Astrocyte of the spinal cord (primary cell): ENCODE measurements at places on chromosomes 11 and 22.

GRCh38 chr11:58905721-58906547 lies 33.4 kb upstream of the GLYATL1 start:
- DNase-seq, result peak; percentile 92

GRCh38 chr11:112100462-112100861 lies 13.8 kb downstream of the SDHD start:
- DNase-seq, result peak; percentile 45

GRCh38 chr22:43376765-43377547 lies 33.8 kb upstream of the SCUBE1 start:
- DNase-seq, result no peak

DNA sequence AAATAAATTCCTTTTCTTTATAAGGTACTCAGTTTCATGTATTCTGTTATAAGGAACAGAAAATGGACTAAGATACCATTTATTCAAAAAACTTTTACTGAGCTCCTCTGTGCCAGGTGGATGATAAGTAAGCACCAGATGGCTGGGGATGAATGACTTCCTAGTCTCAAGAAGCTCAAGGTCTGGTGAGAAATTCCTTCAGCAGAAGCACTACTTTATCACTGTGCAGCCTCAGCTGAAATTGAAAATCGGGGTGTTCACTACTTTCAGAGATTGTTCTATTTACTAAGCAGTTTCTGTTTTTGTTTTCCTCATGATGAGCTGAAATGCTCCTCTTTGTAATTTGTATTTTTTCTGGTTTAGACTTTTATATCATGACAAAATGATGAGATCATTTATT lies 7.8 kb downstream of the LDHAL6A start:
- no peak for DNase-seq

DNA sequence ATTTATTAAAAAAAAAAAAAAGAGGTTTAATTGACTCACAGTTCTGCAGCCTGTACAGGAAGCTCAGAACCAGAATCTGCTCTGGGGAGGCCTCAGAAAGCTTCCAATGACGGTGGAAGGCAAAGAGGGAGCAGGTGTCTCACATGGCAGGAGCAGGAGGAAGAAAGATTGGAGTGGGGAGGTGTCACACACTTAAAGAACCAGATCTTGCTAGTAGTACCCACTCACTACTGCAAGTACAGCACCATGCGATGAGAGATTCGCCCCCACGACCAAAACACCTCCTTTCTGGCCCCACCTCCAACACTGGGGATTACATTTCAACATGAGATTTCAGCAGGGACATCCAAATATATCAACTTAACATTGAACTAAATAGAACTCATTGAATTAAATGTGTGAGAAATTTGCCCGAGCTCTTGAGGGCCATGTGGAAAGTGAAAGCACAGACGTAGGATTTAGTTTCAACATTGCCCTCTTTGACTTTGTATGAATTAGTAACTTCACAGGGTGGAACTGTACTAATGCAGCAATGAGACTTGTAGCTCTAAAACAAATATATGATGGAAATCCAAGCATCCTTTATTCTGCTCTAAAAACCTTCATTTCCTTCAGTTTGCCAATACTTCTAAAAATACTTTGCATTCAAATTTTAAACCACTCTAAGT lies 628.2 kb downstream of the FAM181B start:
- no peak for DNase-seq

DNA sequence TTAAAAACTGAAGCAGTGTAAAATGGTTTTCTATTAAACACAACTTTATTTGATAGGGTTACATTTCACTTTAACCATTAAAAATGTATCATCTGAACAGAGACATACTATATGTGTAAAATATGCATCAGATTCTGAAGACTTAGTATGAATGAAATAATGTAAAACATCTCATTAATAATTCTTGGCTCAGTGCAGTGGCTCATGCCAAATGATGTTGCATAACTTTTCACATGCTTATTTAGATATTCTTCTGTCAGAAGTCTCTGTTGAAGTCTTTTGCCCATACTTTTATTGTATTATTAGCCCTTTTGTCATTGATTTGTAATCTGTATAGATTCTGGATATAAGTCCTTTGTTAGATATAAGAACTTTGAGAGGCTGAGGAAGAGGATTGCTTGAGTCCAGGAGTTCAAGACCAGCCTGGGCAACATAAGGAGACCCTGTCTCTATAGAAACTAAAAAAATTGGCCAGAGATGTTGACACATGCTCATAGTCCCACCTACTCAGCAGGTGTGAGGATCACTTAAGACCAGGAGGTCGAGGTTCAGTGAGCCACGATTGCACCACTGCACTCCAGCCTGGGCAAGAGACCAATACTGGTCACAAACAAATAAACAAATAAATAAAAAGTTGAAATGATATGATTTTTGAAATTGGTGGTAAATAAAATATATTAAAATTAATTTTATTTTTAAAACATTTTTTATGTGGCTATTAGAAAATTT lies 73.8 kb upstream of the PARVA start:
- DNase-seq, result no peak

GRCh38 chr11:66017321-66017720 lies 5.5 kb downstream of the CST6 start:
- DNase-seq, result no peak

- DNase-seq, result no peak
Measured at GRCh38 chr11:87101956-87102580, 64.3 kb downstream of the TMEM135 start.

- no peak for DNase-seq
Measured at GRCh38 chr11:111115890-111116289, 129.6 kb upstream of the POU2AF2 start.

- no peak for DNase-seq
Measured at GRCh38 chr11:117458275-117459122, 130.8 kb downstream of the CEP164 start.
